ENCODE measurements at places on chromosomes 6 and 20.

DNA sequence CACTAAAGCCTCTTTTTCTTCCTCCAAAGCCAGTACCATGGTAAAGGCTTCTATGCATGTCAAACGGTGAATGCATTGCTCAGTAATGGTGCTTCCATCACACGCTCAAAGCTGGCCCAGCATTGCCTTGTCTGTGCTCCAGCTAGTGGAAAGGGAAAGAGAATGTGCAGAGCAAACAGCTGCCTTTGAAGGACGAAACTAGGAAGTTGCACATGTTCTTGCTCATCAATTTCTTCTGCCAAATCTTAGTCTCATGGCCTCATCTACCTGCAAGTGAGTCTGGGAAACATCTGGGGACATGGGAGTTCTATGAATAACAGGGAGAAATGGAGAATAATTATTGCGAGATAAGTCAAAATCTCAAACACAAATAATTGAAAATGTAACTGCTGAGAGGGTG is 216.5 kb upstream of the SSTR4 start:
- DNase-seq = no peak

DNA sequence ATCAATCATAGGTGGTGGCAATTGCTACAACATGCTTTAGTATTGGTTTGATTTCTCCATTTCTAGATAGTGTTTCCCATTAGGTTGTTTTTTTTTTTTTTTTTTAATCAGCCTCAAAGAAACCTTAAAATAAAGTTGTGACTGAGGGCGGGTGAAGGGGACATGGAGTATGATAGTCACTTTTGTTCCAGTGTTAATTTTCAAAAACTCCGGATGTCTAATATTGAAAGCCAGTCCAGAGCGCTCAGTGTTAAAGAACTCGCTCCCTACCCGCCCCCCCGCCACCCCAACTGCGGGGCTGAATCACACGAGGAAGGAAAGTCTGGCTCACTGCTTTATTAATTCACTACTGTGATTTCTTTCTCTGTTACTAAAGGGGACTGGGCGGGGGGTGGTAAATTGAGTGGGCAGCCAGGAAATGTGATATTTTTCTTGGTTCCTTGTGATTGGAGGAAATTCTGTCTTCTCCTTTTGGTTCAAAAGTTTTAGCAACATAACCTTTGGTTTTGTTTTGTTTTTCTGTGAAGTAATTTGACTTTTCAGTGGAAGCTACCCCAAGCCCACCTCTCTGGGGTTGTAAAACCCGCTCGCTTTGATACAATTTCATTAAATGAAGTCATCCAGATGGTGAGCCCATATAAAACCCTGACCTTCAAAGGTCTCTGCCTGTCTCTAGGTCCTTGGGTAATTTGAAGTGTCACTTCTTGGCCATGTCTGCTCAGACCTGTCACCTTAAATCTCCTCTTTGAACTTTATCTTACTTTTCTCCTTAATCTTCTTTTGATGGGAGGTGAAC is 38.0 kb downstream of the TNFAIP3 start:
- DNase-seq = no peak

- no peak for DNase-seq
These were observed 176.8 kb downstream of the NFATC2 start for GRCh38 chr20:51365670-51366069.

DNA sequence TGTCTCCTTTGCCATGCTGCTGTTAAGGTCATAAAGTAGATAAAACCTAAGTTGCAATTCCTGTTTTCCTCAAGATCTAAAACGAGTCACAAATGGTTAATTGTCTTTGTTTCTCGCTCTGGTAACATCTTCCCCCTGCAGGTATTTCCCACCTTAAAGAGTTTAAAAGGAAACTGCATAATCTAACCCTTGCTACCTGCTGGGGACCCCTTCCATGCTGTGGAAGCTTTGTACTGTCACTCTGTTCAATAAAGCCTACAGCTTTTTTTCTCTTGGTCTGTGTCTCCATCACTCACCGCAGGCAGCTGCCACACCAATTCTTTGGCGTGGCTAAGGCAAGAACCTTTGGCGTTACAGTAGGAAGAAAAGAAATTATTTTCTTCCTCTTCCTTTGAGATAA is 117.7 kb upstream of the GJE1 start:
- no peak for DNase-seq

DNA sequence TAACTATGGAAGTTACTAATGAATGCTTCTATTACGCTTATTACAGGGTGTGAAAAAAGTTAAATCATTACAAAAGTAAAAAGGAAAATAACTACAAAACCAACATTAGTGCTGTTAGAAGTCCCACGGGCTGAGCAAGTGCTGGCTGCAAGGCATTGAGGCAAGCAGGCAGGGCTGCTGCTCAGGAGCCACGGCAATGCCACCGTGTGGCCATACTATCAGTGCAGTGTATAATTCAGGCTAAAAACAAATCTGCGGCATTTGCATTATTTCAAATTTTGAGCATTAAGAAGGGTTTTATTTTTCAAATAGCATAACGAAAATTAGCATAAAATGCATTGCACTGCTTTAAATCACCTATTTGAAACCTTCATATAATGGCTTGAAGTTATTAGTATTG is 17.1 kb downstream of the IFNGR1 start:
- no peak for DNase-seq

DNA sequence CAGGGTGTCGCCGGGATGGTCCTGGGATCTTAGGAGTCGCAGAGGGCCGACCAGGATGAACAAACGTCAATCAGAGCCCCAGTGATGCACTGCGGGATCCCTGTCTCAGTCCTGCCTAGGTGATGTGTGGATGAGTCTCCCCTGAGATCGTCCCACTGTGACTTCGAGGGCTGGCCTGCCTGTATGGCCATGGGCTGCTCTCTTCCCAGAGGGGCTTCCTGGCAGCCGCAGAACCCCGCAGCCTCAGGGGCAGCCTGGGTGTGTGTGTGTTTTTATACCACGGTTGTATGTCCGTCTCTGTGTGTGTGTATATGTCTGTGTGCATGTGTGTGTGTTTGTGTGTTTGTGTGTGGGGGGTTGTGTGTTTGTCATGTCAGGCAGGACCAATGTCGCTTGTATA is 111.6 kb downstream of the MYLK4 start:
- DNase-seq = no peak

- no peak for DNase-seq
These were observed 381.9 kb downstream of the THBS2 start for GRCh38 chr6:168871642-168872315.

- no peak for DNase-seq
These were observed 40.3 kb downstream of the FYN start for GRCh38 chr6:111832833-111833418.

GRCh38 chr6:92044312-92044711 is 1375.0 kb downstream of the EPHA7 start:
- no peak for DNase-seq

- no peak for DNase-seq
These were observed 103.9 kb downstream of the OLIG3 start for GRCh38 chr6:137390334-137390733.

- DNase-seq = no peak
These were observed 209.2 kb upstream of the ASCC3 start for GRCh38 chr6:101090281-101090680.

Measured in neuronal stem cell (in vitro differentiated cells).